ENCODE measurements at places on chromosomes 16 and 17.

- no peak for DNase-seq
Observed at GRCh38 chr16:5589812-5590373, 492.3 kb upstream of the EEF2KMT start.

DNA sequence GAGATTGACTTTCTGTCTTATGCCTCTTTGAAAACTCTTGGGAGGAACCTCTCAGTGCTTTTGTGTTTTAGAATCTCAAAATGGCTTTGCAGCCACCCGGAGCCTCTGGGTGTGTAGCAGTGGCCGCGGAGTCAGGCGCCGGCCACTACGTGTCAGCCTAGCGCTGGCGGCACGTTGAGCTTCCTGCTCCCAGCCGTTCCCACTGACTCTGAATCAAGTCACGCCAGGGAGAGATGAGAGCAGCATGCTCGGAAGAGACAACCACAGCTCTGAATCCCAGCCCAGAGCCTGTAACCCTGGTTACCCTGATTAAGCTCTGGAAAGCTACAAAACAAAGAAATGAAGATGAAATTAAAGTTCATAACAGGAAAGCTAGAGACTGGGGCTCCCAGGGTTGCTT lies 97.4 kb upstream of the CACNG5 start:
- no peak for DNase-seq

DNA sequence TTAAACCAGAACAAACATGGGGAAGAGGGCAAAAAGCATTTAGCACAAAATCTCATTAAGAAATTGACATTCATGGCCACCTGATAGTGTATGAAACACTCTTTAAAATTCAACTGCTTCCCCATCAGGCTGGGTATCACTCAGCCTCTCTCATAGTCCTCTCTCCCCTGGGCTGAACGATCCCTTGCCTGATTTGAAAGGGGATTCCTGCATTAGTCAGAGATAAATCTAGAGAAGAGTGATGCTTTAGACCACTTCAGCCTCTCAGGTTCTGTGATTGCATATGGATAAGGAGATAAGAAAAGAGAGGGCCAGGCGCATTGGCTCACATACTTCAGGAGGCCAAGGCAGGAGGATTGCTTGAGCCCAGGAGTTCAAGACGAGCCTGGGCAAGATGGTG lies 280.0 kb downstream of the SOX9 start:
- DNase-seq, result no peak

GRCh38 chr17:17381446-17382064 lies 78.4 kb downstream of the NT5M start:
- DNase-seq, result no peak

DNA sequence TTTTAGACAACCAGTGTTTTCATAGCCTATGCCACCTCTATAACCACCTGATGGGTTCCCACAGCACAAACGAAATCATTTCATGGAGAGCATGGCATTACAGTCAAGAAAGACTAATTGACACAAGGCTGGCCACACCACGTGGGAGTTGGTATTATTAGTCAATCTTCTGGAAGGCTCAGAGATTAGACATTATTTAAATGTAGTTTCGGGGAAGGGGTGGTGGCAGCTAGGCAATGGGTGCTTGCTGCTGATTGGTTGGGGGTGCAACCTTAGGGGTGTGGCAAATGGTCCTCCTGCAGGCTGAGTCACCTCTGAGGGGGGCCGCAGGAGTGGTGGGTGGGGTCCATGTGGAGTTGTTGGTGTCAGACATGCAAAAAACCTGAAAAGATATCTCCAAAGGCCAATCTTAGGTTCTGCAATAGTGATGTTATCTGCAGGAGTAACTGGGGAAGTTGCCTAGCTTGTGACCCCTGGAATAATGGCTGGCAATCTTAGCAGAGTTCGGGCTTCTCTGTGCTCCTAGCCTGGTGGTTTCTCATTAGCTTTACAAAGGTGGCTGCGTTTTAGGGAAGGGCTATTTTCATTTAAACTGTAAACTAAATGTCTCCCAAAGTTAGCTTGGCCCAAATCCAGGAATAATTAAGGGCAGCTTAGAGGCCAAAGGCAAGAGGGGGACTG lies 4.6 kb downstream of the TEN1 start:
- DNase-seq, result no peak

DNA sequence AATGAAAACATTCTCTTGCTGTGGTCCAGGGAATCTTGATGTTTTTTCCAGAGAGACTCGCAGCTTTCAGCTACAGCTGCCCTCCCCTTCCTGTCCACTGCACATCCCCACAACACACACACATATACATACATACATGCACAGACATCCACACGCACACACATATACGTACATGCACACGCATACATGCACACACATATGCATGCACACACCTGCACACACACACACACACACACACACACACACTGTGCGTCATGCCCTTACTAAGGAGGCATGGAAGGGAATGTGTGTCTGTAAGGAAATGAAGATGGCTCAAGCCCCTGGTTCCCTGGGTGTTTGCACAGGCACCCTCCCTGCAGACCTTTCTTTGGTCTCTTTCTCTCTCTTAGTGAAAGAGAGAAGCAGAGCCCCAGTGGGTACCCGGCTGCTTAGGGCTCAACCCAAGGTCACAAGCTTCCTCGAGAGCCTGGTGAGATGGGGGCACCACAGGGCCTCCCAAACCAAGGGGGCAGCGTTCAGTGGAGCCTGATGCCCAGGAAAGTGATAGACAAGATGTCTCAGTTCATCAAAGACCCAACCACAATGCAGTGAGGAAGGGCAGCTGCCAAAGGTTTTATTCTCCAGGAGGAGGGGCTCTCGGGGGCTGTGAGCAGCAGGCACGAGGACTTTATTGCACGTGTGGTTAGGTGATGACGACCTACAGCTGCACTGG lies 33.3 kb downstream of the TNFRSF13B start:
- no peak for DNase-seq

DNA sequence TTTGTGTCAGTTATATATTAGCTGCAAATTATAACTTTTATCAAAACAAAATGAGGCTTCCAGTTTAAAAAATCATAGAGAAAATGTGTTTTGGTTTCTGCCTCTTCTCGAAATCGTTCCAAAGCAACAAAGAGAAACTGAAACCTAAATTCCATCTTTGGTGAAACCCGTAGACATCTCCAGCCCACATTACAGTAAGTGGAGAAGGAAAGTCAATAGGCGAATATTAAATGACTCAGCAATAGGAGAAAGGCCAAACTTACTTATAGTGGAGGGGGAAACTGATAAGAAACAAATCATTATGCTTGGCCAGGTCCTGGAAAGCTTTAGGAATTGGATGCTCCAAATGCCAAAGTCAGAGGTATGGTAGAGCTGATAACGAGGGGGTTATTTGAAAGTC lies 103.0 kb upstream of the SHISA6 start:
- DNase-seq, result no peak

DNA sequence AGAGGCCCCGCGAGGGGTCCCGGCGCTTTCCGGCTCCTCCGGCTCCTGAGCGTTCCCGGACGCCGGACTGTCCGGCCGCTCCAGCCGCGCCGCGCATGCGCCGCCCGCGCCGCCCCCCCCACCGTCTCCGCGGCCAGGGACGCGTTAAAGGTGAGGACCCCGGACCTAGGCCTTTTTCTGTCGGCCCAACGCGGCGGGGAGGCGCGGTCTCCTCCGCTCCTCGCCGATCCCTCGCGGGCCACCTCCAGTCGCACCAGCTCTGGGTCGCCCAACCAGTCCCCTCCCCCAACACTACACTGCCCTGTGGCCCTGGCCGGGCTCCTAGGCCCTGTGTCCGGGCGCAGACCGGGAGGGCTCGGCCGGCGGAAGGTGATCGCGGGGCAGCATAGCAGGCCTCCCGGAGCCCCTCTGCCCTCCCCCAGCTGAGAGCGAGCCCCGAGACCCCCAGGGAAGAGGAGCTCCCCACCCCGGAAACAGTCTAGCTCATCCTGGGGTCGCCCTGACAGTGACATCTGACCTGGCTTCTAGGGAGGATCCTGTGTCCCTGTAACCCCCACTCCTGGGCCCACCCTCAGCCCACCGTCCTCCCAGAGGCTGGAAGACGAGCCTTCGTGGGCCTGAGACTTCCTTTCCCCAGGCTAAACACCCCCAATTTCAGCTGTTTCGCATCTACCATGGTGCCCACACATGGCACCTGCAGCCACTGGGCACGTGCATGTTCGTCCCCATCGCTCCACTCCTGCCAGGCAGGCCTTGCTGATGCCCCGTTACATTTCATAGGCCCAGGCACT lies 14.7 kb upstream of the BCAR1 start:
- DNase-seq, result no peak

GRCh38 chr17:31156326-31156725 lies 61.5 kb downstream of the NF1 start:
- DNase-seq, result no peak

DNA sequence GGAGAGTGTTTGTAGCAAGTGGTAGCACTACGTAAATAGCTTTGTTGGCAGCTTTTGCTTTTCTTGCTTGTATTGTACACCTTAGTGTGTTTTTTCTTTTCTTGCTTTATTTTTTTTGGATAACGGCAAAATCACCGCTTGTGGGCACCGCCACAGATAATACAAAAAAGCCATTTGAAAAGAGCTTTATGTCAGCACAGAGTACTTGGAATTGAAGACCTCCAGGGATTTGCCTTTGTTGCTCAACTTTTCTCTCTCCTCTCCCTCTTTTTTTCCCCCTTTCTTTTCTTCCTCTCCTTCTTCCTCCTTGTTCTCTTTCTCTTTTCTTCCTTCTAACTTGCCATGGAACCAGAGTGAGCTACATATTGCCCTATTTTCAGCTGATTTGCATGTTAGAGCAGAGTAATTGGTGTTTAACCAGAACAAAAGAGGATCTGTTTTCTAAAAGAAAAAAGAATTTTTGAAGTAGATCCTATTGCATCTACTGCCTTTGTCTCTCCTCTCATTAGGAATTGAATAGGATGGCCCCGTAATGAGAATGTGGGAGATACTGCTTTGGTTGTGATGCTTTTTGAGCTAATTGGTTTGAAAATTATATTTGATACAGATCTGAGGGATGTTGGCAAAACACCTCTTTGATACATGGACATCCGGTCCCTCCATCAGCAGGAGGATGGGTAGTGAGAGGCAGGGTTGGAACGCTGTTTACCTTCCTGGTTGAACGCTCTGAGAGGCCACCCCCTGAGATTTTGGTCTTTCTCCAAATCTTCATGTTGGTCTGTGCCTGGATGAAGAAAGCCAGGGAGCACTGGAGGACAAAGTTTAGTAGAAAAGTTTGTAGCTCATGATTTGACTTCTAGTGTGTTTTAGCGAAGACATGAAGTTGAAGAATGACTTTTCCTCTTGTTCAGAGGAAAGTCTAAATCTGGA lies 85.6 kb downstream of the MSI2 start:
- peak; percentile 25 for DNase-seq
